Fibroblast of upper back skin (primary cell): ENCODE measurements at places on chromosomes 6 and 20.

GRCh38 chr6:34616227-34616585 lies 60.1 kb upstream of the SPDEF start:
- no peak for DNase-seq

DNA sequence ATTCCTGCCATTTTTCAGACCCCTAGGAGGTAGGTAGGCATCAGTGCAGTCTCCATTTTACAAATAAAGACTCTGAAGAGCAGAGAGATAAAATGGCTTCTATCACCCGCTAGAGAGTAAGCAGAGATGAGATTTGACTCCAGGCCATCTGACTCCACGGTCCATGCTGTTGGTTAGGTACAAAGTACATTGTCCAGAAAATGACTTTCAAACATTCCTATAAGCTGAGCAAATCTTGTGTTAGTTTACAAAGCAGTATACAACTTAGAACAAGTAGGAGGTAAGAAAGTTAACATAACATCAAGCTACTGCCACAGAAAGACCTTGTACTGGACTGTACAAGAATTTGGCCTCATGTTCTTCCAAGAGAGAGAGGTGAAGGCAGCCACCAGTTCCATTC lies 14.9 kb downstream of the BTN1A1 start:
- no peak for DNase-seq

- no peak for DNase-seq
These were observed 99.0 kb downstream of the JARID2 start for GRCh38 chr6:15344831-15345230.

DNA sequence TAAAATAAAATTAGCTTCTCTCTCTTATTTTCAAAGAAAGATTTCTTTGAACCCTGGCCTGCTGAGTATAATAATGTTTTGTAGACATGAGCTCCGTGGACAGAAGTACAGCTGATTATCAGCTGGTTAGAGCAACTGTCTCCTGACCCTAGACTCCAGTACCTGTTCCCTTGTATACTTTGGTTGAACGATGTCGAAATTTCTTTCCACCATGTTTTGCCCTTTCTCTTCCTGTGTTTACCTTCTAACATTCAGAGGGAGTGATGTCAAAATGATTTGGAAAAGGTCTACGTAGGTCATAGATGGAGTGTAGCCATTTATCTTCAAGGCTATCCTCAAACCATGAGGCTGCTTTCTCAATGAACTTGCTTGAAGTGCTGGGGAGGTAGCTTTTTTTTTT lies 16.8 kb upstream of the ADTRP start:
- no peak for DNase-seq

DNA sequence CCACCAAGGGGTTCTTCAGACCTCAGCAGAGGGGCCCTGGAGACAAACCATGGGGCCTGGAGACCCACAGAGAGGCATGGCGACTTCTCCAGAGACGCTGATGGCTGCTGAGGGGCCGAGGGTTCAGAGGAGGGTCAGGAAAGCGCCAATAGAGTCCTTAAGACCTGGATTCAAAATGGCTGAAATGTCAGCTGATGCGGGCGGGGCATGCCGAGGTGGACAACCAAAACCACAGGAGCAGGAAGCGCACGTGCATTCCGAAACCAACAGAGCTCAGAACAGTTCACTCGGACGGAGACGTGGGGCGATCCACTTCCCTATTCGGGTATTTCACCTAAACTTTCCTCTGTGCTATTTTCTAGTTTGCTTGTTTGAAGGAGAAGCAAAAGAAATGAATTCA lies 99.9 kb upstream of the RIN2 start:
- DNase-seq, result no peak

- DNase-seq, result no peak
These were observed 19.4 kb downstream of the MAP3K5 start for GRCh38 chr6:136772685-136773472.

DNA sequence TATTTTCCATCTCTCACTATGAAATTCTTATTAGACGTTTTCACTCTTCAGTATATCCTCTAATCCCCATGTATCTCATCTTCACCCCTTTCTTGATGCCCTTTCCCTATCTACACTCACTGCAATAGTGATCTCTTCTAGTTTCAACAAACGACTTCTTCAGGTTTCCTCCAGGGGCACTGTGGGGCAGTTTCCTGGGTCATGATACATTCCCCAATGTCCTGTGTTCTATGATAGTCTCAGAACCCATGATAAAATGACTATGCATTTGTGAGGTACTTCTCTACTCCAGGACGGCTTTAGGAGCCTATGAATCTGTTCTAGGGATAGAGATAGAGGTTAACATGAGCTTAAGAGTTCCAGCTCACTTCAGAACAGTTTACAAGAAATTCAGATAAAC lies 183.3 kb downstream of the FOXC1 start:
- DNase-seq, result no peak

DNA sequence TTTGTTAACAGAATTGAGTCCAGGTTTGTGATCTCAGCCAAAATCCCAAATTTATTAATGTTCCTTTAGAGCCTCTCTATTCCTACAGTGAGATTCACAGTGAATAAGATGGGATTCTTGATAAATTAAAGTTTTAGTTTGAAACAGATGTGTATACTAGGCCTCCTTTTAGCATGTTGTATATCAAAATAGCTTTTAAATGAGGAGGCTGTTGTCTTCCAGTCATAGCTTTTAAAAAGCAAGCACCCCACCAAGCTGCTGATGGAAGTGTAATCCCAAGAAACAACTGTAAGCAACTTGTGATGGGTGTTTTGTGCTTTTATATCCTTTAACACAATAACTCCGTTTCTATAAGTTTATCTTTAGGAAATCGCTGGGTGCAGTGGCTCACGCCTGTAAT lies 7.0 kb downstream of the GTF2H5 start:
- no peak for DNase-seq

DNA sequence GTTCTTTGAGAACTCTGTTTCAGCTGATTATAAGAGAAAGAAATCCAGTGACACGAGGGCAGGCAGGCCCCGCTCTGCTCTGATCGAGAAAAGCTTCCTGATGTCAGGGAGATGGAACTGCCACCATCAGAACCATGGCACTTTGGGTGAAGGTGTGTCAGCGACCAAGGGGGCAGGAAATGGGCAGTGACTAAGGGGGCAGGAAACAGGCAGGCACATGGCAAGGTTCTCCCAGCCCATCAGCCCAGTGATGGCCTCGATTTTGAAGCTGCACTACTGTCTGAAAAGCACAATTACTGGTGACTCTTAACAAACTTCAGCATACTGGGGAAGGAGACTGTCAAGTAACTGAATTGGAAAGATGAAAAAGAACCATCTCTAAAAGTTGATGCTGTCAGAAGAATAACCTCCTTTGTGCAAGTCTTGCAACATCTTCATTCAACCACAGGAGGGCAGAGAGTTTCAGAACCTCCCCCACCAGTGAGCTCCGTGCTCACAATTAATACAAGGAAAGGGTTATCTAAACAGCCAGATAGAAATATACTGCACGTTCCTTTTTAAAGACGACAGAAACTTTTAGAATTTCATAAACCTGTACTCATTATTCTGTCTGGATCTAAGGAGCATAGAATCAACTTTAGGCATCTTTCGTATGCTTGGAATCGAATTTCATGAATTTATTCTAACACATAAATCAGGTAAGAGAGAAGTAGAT lies 39.1 kb downstream of the TMX4 start:
- peak; percentile 35 for DNase-seq

GRCh38 chr6:8218861-8219260 lies 116.5 kb upstream of the EEF1E1 start:
- no peak for DNase-seq

DNA sequence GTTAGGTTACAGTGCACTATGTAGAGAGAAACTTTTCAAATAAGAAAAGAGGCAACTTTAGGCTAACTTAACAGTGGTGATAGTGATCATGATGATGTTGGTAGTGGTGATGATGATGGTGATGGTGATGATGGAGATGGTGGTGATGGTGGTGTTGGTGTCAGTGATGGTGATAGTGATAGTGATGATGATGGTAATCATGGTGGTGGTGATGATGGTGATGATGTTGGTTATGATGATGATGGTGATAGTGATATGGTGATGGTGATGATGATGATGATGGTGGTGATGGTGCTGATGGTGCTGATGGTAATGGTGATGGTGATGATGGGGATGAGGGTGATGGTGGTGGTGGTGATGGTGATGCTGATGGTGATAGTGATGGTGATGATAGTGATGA lies 107.4 kb downstream of the DLL1 start:
- DNase-seq, result no peak

- DNase-seq, result no peak
These were observed 8.7 kb upstream of the CCR6 start for GRCh38 chr6:167113935-167114910.

DNA sequence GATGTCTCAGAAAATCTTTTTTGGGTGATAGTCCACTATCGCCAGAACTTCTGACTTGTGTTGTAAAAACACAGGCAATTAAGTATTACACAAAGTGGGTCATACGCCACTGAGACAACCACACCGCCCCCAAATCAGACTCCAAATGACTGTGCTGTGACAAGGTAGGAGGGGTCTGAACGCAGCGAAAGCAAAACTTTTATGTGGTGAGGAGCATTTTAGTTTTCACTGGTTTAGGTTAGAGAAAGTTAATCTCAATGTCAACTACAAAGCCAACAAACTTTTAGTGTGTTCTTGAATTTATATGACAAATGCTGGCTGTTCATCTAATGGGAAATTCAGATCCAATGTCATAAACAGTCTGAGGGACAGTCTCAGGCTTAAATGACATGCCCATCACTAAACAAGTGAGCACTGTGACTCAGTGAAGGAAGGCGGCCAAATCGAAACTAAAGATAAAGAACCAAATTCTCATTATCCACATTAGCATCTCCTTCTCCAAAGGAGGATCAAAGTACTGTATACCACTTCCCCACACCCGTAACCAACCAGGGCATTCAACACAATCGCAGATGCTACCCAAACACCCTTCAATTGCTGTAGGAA lies 186.7 kb downstream of the GJA10 start:
- no peak for DNase-seq

DNA sequence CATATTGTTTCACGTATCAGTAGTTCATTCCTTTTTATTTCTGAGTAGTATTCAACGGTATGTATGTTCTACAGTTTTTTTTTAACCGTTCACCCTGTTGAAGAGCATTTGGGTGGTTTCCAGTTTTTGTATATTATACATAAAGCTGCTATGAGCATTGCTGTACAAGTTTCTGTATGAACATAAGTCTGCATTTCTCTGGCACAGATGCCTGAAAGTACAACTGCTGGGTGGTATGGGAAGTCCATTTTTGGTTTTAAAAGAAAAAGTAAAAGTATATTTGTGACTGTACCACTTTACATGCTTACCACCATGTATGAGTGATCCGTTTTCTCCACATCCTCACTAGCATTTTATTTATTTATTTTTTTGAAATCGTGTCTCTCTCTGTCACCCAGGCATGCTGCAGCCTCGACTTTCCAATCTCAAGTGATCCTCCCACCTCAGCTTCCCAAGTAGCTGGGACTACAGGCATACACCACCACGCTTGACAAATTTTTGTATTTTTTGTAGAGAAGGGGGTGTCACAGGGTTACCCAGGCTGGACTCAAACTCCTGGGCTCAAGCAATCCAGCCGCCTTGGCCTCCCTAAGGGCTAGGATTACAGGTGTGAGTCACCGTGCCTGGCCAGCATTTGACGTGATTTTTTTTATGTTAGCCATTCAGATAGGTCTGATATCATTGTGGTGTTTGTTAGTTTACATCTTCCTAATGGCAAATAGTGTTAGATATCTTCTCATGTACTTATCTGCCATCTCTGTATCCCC lies 11.0 kb upstream of the SIM1 start:
- DNase-seq, result no peak

- no peak for DNase-seq
These were observed 77.6 kb downstream of the LIN28B start for GRCh38 chr6:105034470-105034869.

DNA sequence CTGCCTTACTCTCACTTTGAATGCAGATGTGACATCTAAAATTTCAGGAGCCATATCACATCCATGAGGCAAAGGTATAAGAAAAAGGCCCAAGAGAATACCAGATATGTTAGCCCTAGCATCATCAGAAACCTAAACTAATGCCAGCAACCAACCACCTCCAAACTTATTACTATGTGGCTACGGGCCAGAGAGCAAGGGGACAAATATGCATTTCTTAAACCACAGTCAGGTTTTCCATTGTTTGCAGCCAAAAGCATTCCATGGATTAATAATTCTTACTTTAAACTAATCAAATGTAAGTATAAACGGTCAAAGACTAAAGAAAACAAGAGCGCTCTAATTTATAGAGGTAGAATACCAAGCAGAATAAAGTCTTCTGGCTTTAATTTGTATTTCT lies 84.7 kb downstream of the TASP1 start:
- peak; percentile 45 for DNase-seq

GRCh38 chr6:159114569-159114968 lies 54.6 kb upstream of the FNDC1 start:
- no peak for DNase-seq

DNA sequence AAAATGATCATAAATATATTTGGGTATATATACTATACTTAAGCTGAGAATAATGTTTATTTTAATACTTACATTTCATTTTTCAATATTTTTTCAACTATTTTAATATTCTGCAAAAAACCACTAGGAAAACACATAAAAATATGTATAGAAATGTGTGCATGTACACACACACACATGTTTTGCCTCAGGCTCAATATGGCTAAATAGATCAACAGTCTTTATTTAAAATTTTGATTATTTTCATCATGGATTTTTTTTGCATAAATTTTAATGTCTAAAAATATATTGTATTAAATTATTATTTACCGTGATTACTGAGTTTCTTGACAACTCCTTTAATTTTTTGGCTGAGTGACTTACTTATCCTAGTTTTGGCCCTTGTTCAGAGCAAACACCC lies 846.5 kb downstream of the DHX35 start:
- DNase-seq, result no peak

DNA sequence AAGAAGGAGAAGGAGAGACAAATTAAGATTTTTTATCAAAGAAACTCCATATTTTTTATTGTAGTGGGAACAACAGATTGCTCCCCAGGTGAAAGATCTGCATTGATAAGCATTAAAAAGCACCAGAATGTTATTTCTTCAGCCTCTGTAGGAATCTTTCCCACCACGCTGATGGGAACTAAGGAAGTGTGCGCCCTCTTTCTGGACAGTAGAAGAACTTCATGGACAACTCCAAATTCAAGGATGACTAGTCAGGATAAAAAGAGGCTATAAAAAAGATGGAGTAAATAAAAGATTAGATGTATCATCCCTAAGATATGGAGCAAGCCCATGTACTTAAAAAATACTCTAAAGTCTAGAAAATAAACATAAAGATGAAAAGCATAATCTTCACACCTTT lies 45.8 kb upstream of the PAK5 start:
- DNase-seq, result no peak

- DNase-seq, result peak; percentile 31
These were observed 66.8 kb upstream of the BTBD3 start for GRCh38 chr20:11850901-11851300.

DNA sequence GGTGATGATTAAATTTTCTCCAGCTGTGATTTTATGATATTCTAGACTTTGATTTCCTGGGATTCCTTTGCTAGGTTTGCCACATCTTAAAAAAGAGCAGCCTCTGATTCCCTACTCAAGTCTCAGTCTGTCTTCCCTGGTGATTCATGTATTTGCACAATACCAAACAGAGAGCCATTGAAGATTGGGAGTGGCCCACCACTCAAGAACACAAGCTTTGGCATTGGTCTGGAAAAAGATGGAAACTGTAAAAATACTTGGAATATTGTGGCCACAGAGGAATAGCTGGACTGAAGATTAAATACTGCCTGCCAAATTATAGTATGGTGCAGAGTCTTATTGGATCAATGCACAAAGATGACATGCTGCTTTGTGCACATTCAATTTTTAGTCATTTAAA lies 32.9 kb downstream of the PTCHD4 start:
- peak; percentile 41 for DNase-seq

- no peak for DNase-seq
These were observed 6.6 kb downstream of the NCOA3 start for GRCh38 chr20:47508278-47508677.
